ENCODE measurements at places on chromosomes 16 and 17.

GRCh38 chr17:72117535-72118334 is 3.1 kb upstream of the SOX9 start:
- peak; percentile 49 for DNase-seq

- DNase-seq: peak; percentile 85
Measured at GRCh38 chr16:21952040-21952792, 945 bp upstream of the UQCRC2 start.

DNA sequence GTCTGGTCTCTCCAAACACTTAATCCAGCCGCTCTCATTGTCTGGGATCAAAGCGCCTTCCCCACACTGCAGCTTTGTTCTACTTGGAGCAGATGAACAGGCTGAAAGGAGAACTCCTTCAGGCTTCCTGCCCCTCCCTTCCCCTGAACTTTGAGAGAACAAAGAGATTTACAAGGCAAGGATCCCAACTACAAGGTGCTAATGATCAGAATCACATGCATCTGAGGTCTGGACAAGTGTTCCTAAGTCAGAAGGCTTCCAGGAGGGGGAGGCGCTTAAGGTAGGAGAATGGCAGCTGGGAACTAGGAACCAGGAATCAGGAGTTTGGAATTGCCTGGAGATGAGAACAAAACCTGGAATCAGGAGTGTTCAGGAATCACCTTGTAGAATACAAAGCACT is 606.3 kb upstream of the CDH11 start:
- no peak for DNase-seq

DNA sequence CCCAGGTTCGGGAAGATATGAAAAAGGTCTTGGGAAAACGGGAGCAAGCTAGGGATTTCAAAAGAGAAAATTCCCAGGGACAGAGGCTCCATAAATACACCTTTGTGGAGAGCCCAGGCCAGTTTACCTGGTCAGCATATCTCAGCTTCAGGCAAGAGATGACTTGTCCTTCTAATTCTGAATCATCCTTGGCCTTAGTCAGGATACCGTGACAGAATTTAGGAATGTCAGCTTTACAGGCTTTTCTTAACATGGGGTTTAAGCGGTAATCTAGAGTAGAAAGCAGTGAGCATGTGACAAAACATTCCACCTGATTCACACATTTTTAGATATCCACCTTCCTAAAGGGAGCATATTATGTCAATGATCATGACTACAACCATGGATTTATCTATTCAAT is 41.1 kb upstream of the CLEC18B start:
- no peak for DNase-seq

DNA sequence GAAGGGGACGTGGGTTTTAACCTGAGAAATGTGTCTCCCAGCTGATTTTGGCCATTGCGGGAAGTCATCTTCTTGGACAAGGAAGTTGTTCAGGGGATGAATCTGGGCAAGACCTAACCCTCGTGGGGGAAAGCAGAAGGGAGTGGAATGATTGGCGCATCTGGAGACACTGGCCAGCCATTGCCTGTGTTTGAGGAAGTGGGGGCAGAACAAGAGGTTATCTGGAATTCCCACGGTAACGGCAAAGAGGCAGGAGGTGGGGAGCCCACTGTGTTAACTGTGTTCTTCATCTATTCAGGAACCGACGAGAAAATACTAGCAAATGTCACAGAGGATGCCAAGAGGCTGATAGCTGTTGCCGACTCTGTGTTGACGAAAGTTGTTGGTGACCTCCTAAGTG is 66.9 kb downstream of the RNF213 start:
- no peak for DNase-seq

GRCh38 chr17:74429604-74430384 is 2.1 kb upstream of the GPRC5C start:
- DNase-seq: no peak

- no peak for DNase-seq
Measured at GRCh38 chr16:27781981-27782880, 232.3 kb downstream of the KATNIP start.

GRCh38 chr16:27458258-27458657 is 56.3 kb downstream of the IL21R start:
- DNase-seq: no peak

DNA sequence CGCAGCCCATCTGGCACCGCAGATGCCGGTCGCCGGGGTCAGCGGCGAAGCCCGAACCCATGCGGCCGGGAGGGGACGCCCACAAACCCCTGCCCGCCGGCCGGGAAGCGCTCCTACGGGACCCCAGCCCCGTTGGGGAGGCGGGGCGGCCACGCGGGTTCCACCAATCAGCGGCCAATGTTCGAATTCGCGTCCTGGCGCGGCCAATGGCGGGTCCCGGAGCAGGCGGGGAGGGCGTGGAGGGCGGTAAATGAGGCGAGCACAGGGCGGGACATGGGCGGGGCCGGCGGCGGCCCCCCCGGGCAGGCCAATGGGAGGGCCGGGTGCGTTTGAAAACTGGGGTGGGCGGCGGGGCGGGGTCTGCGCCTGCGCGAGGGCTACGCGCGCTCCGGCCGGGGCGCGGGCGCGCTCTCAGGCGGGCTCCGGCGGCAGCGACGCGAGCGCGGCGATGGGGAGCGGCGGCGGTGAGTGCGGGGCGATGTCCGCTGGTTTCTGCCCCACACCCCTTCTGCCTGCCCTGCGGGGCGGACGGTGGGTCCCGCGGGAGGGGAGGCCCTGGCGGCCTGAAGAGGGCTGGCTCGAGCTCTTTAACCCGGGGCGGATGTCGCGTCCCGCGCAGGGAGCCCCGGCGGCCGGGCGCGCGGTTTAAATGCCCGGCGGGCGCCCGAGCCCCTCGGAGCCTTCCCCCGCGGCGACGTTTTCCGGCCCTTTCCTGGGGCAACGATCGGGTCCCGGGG is at the start of gene CCNF:
CCNF (plus strand) TSS at position 414 of the 737 bp plus-strand sequence; CDS start at position 449, 35 bp downstream.
- peak; percentile 99 for DNase-seq

DNA sequence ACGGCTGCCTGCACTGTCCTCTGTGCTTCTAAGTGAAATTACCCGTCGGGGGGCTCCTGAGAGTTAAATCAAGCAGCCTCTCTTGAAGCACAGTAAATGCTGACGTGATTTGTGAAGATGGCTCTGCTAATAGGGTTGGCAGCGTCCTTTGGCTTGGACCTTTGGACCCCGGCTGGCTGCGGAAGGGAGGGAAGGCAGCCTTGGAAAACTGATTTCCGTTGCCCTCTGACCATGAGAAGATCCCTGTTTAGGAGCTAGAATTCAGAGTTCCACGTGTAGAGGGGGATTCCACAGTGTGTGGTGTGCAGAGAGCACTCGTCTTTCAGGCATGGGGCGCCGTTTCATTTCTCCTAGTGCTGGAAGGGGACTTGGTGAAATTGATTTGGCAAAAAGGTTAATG is 640.8 kb downstream of the WWOX start:
- DNase-seq: no peak

DNA sequence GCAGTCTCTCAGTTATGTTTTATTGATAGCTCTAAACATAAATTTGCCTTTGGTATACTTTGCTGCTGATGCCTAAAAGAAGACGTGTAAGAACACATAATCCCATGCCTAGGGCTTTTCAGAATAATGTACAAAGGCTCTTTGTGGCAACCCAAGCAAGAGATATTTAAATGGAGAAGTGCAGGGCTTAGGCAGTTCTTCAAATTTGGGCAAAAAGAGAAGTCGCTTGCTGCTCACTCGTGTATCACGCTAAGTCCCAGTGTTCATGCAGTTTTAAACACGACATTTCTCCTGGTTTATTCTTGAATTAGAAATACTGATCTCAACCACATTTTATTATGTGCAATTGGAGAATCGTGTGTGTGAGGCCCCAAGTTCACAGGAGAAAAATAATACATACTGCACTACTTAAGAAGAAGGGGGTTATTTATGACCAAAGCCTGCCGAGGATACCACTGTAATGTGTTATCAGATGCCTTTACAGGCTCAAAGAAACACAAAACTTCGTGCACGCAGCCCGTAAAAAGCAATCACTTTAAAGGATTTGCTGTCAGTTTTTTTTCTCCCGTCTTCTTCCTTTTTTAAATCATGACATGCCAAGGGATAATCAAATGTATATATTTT is 22.5 kb upstream of the IRX6 start:
- no peak for DNase-seq

DNA sequence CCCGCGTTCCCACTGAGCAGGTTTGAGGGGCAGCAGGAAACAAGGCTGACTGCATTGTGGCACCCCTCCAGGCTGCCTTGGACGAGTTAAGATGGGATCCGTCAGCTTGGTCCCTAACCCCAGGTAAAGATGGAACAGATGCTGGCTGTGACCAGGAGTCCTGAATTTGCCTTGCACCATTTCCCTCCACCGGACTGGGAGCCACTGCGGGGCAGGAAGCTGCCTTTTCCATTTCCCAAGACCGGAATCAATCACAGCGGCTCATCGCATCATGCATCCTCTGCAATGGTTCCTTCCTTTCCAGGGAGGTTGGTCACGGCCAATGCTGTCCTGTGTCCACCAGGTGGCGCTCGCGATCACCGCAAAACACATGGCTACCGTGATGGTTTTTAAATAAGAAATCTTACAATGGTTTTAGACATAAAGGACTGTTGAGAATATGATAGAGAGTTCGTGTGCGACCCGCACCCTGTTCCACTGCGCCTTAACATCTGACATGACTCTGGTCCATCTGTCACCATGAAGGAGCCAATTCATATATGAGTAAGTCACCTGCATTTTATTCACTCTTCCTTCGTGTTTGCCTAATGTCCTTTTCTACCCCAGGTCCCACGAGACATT is 6.8 kb upstream of the MEAK7 start:
- peak; percentile 93 for DNase-seq

- DNase-seq: peak; percentile 44
Measured at GRCh38 chr16:16096121-16096857, 127.0 kb downstream of the ABCC6 start.

DNA sequence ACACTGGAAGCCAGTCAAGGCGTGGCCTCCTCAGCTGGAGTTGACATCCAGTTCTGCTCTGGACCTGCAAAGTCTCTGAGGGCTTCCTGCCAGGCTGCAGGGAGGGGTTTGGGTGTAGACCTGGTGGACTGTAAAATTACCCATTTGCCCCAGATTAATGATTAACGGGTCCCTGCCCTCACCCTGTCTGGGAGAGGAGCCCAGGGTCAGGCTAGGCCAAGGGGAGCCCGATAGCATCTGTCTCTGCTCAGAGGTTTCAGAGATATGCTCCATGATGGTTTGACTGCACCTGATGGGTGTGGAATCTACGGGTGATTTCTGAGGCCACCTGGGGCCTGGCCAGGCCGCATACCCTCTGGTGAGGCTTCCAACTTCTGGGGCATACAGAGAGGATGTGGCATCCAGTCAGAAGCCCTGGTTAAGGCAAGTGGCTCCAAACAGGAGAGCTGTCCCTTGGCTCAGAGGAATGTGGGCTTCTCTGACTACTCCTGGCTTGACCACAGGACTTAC is 11.2 kb downstream of the PPY start:
- no peak for DNase-seq

DNA sequence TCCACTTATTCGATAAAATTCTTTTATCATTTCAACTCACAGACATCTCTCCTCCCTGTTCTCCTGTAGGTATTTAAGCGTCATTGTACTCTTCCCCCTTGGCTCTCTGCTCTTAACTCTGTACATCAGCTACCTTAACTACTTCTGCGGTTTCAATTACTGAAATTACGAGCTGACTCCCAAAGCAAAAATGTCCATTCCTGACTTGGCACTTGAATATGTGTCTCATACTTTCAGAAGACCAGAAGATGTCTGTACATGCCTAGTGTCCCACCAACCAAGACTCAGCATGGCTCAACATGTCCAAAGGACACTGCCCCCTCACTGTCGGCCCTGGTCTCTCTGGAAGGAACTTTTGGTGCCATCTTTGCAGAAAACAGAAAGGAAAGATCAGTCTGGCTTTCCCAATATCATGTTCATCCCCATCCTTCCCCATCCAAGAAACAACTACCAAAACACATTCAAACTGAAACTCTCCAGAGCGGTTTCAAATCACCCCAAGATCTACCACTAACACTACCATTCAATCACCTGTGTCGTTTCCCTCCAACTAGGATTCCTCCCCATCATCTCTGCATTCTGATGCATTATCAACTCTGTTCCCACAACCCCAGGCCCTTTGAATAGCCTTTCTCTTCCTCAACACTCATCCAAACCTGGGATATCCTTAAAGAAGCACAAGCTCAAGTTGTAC is 74.9 kb downstream of the ZFHX3 start:
- DNase-seq: no peak

DNA sequence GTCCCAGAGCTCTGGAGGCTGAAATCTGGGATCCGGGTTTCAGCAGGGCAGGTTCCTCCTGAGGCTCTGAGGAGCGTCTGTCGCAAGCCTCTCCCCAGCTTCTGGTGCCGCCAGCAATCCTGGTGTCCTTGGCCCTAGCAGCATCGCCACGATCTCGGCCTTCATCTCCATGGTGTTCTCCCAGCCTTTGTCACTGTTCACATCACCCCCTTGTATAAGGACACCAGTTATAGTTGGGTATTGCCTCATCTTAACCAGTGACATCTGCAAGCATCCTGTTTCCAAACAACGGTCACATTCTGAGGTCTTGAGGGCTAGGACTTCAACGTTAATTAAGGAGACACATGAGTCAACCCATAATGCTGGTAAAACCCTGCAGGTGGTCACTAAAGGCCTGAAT is 2.8 kb upstream of the PPP1R27 start:
- DNase-seq: no peak

GRCh38 chr16:14121142-14121541 is 50.0 kb downstream of the MRTFB start:
- no peak for DNase-seq

DNA sequence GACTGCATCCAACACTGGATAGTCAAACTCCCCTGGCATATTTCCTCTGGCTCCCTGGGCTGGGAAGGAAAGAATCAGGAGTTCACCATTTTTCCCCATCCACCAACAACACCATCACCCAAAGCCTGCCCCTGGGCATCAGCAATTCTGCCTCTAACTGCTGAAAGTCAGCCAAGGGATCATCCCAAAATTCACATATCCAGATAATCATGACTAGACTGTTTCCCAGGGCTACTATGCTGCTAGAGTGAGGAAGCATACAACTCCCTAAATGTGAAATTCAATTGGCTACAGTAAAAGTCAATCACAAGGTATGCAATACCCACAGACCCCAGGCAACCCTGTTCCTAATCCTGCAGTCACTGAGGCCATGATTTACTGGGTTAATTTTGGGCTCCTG is 230.6 kb downstream of the C16orf95 start:
- no peak for DNase-seq

DNA sequence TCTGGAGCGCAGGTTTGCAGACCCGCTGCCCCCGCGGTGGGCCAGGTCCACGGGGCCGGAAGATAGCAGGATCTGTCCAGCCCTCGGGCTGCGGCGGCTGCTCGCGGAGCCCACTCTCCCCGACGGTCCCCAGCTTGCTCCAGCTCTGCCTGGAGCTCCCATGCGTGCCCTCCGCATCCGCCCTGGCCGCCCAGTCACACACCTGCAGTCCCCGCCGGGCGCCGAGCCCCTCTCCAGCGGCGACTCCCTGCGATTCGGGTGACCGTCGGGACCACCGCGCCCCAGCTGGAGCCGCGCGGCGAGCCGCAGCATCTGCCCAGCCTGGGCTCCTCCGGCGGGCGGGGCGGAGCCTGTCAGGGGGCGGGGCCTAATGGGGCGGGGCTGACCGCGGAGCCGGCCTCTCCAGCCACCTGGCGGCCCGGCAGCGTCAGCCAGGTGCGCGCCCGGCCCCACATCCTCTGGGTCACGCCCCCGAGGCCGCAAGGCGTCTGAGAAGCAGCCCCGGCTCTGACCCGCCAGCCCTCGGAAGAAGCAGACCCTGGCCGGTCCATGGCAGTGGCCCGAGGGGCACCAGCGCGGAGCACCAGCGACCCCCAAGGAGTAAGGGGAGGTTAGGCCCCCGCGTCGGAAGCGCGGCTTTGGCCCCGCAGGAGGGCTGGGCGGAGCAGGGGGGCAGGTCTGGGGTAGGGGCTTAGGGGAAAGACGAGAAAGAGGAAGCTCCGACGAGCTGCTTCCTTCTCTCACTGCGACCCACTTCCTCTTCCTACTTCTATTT is at the start of gene PIK3R5:
PIK3R5 (minus strand) TSS at position 314 of the 775 bp plus-strand sequence. CDS start 54,213 bp downstream, outside the sequence.
- peak; percentile 64 for DNase-seq

All from femur (tissue), 1 donor.